Neural crest cell (in vitro differentiated cells): ENCODE measurements at places on chromosomes 16 and 17. TPM values are rescaled to one million over a fixed set of nuclear protein-coding genes. Genes with fewer than 3 reads are reported as not detected.

NAGS gene
- total RNA-seq, result 0.93 and 1.1 TPM in 2 replicates

MYO1C gene
- 45.1 and 53.2 TPM in 2 replicates for total RNA-seq

NLGN2 gene
- total RNA-seq, result 104 and 106 TPM in 2 replicates

HOXB5 gene
- total RNA-seq, result 2.3 and 2.6 TPM in 2 replicates

IL17C gene
- total RNA-seq, result 0.23 TPM in 1 of 2 replicates, not detected in the other

LRRC75A gene
- total RNA-seq, result 5.6 and 7.2 TPM in 2 replicates

DNA sequence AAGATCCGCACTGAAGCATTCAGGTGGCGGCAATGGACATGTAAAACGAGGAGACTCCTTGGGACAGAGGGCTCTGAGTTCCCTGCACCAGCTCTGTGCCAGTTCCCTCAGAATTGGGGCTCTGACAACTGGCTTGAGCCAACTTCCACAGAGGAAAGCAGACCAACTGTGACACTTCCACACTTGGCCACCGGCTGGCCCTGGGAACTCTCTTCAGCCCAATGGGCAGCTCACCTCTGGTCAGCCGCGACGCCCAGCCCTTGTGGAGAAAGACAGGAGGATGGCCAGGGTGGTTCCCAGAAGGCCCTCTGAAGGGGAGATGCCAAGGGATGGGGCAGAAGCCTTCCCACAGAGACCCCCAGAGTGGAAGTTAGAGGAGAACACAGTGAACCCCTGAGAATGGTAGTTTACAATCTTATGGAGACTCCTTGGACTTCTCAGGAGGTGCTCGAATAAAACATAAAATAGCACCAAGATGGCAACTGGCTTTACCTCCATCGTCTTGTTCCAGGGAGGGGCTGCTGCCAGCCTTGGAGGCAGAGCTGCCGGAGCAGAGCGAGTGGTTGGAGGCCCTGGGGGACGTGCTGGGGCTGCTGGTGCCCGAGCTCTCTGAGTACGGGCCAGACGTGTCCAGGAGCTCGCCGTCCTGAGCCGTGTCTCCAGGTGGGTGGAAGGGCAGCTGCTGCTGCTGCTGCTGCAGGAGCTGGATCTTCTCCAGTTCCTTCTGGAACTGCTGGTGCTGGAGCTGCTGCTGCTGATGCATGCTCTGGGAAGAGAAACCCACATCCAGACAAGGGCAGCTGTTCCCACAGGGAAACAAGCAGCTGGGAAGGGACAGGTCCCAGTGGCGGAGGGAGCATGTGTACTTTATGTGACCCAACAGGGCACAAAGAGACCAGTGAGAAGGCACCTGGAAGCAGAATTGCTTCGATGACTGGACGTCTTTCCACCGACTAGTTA lies 35.0 kb upstream of the ICAM2 start:
- no peak for DNase-seq

- DNase-seq, result no peak
Measured at GRCh38 chr16:2008009-2008526, 1.6 kb downstream of the ZNF598 start.

- DNase-seq, result peak; percentile 69
Measured at GRCh38 chr17:73613271-73614233, 30.7 kb downstream of the SDK2 start.

- peak; percentile 46 for DNase-seq
Measured at GRCh38 chr17:18258356-18259038, at the start of gene FLII. FLII (minus strand) TSS chr17:18258738; CDS start chr17:18258690, 48 bp downstream.

- DNase-seq, result no peak
Measured at GRCh38 chr16:88610909-88611812, 27.2 kb upstream of the IL17C start.

DNA sequence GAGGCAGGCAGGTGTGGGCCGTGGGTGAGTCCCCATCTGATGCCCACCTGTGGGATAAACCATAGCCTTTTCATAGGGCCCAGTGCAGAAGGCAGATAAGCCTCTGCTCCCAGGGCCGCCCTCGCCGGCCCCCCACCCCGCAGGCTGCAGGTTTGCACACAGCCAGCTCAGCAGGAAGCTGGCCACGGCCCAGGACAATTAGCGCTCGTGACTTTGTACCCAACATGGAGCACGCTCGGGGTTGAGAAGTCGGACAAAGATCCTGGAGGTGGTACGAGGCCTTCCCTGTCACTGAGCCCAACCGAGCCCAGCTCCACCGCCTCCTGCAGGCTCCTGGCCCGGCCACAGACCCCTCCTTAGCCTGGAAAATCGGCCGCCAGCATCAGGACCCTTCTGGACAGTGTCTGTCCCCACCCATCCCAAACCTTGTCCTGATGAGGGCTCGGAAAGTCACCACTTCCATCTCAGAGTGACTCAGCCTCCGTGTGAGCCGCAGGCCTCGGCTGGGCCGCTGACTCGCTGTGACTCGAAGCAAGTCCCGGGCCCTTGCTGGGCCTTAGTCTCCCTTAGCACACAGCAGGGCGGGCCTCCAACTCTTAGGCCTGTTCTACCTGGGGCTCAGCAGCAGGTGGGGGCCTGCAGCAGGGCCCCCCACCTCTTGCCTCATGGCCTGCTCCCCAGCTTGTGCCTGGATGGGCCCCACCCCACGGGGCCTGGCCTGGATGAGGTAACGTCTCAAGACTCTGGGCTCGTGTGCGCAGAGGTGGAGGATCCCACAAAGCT lies 22.7 kb downstream of the FAM83G start:
- no peak for DNase-seq

DNA sequence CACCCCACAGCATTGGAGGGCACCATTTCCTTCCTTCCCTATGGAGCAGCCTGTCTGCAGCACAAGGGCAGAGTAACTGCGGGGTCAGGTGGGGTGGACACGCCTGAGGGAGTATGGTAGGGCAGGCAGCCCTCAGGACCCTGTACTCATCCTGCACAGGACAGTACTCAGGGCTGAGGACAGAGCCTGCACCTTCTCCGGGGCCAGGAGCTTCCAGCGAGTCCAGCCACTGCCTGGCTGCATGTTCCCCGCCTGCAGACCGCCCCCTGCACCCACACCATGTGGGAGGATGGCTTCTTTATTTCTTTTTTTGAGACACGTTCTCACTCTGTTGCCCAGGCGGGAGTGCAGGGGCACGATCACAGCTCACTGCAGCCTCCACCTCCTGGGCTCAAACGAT lies 47.6 kb upstream of the CDC42EP4 start:
- DNase-seq, result no peak

DNA sequence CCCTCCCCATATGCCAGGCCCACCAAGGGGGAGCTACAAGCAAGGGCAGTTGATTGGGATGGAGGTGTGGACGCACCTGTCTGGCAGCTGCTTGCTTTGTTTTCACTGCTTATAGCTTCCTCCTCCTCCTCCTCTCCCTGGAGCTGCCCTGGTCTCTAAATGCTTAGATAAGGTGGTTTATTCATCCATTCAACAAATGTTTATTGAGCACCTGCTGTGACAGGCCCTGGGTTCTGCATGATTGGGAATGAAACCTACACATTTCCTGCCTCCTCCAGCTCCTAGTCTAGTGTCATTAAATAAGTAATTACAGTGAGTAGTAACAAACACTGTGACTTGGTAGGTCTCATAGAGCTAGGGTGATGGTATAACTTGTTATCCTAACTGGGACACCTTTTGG lies 17.4 kb upstream of the MAP3K14 start:
- DNase-seq, result no peak

DNA sequence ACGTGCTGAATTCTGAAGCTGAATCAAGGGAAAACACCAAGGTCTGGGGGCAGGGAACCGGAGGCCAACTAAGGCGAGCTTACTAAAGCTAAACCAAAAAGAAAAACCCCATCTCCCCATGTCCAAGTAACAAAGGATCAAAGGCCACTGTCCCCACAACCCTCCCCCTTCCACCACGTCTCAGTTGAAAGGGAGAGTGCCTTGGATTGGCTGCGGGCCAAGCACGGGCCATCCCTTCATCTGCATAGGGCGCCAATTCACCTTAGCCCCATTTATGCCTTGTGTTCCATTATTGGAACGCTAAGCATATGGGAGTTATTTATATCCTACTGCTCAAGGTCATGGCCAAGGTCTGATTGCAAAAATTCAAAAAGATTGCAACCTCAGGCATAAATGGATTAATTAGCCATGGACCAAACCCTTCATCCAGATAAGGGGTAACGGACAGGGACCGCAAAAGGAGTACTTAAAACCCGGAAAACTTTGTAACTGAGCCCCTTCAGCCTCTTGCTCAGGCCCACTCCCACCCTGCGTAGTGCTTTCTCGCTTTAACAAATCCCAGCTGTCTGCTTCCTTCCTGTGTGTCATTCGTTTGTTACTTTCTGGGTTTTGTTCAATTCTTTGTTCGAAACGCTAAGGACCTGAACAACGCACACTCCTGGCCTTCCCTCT lies 740 bp upstream of the ATP6V0D1 start:
- no peak for DNase-seq

DNA sequence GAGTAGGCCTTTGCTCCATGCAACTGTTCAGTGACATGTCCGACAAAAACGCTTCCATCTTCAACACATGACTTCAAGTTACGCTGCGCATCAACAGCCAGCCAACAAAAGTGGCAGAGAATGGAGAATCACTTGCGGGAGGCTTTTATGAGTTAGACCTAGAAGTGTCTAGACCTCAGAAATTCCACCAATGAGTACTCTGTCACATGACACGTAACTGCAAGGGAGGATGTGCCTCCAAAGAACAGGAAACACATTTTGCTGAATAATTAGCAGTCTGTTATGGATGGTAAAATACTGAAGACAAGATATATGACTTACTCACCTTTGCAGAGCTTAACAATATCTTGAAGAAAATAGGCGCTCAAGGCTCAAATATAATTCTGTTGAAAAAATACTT lies 62.1 kb downstream of the MYO1D start:
- DNase-seq, result no peak

DNA sequence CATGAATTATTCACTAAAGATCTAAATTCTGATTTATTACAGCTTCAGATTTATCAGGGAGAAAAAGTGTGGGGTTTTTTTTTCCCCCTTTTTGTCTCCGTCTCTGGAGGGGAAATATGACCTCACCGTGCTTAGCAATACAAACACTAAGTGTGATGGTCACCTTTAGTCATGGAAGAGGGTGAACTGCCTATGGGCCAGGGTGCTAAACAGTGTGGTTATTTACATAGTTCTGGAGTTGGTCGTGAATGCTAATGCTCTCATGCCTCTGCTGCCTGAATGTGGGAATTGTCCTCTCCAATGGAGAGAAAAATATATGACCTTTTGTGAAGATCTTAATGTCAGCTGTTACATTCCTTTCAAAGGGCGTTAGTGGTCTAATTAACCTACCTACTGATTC lies 44.8 kb upstream of the MSI2 start:
- no peak for DNase-seq

DNA sequence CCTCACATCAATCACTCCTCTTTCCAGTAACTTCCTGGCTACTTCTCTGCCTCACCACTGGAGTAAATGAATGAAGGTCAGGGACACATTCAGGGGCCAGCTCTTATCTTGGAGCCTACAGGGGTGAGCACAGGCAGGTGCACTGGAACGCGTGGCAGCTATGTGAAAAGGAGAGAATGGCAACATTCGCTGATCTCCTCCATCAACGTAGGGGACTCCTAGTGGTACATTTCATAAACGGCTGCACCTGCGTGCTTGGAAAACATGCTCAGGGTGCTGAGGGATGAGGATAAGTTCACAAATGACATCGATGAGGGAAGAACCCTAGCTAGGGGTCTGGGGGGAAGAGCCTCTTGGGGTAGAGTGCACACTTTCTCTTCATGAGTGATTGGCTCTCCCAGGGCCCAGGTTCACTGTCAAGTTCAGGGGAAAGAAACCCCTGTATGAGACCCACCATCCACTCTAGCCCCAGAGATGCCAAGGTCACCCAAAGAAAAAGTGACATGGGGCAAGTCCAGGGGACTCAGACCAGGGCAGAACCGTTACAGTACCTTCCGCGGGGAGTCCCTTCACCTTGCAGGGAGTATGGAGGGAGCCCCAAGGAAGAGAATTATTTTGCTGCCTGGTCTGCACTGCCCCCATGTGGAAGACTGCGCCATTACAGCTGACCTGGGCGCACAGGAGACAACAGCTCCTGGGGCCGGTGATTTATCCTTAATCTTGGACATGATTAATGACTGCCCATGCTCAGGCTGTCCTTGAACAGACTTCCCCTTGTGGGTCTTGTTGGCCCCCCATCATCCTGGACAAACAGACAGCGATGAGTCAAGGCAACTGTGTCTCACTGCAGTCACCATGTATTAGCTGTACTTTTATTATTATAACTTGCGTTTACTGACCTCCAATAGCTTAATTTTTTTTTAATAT lies 30.1 kb downstream of the VAC14 start:
- peak; percentile 76 for DNase-seq

DNA sequence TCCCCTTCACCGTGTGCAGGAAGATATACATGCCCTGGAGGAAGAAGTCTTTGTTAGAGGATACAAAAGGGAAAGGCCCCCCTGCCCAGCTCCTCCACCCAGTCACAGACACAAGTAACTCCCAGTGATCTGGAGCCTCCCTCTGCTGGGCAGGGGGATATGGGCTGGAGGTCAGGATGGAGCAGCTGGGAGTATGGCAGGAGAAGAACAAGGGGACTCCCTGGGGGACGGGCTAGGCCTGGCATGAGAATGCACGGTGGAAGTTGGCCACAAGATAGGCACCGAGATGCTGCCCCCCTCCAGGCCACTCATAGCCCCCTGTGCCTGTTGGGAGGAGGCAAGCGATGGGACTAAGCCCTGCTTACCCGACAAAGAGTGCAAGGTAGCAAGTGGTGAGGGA lies 4.2 kb downstream of the ORMDL3 start:
- DNase-seq, result no peak

GRCh38 chr17:30191072-30191471 lies 44.4 kb downstream of the SLC6A4 start:
- DNase-seq, result no peak

DNA sequence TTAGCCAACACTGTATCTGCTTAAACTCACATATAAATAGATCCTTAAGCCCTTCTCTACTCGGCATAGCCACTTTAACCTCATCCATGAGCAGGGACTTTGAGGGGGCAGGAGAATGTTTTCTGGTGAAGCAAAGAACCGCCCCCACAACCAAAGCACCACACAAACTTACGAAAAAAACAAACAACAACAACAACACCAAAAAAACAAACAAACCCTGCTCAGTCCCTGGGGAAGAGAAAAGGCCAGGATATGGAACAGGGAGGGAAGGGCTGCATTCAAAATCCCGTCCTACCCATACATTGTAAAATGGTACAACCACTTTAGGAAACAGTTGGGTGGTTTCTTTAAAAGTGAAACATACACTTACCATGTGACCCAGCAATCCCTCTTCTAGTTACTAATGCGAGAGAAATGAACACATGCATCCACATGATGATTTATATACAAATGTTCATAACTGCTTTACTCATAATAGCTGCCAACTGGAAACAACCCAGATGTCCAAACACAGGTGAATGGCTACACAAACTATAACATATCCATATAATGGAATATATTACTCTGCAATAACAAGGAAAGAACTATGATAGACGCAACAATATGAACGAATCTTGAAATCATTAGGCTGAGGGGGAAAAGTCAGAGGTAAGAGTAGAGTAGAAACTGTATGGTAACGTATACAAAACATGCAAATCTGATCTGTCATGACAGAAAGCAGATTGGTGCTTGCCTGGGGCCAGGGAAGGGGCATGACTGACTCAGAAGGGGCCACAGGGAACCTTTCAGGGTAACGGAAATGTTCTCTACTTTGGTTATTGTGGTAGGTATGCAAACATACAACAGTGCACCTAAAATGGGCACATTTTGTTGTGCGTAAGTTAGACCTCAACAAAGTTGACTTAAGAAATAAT lies 37.7 kb upstream of the TOB1 start:
- DNase-seq, result no peak
